Endothelial cell (in vitro differentiated cells): ENCODE measurements at places on chromosomes 4 and X.

DNA sequence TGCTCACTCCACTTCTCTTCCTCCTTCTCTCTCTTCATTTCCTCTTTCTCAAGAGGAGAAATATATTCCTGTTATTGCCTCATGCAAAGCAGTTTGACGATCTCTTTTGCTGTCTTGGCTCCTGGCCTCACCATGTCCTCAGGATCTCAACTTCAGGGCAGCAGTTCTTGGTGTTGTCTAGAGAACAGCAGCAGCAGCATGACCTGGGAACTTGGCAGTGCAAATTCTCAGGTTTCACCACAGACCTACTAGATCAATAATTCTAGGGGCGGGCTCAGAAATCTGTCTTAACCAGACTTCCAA lies 193.4 kb upstream of the EDNRA start:
- no peak for DNase-seq

GRCh38 chr4:44446801-44447562 lies 1.6 kb downstream of the KCTD8 start:
- DNase-seq, result peak; percentile 11

- no peak for DNase-seq
These were observed 52.1 kb downstream of the KLF8 start for GRCh38 chrX:56284269-56284668.

DNA sequence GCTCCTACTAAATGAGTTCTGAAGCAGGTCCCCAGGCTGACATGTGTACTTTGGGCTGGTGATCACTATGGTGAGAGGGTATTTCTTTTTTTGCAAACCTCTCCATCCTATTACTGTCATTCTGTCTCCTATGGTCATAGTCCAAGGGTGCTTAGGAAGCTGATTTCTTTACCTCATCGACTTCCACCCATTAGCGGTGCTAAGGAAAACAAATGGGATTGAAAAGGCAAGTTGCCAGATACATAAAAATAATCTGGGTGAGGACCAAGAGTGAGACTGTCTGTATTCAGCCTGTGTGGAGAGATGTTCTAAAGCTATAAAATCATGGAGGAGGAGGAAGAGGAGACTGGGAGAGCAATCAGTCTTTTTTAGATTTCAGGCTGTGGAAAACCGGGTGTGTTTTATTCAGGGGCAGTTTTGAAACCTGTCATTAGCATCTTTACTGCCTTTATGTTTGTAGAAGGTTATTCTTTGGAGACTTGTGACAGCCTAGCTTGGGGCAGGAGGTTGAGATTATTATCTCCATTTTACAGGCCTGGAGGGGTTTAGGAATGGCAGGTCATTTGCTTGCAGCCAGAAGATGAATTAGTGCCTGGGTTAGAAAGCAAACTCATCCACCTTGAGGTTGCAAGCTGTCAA lies 1.9 kb downstream of the TMEM164 start:
- no peak for DNase-seq

GRCh38 chrX:138349351-138349750 lies 362.2 kb downstream of the FGF13 start:
- DNase-seq, result no peak

DNA sequence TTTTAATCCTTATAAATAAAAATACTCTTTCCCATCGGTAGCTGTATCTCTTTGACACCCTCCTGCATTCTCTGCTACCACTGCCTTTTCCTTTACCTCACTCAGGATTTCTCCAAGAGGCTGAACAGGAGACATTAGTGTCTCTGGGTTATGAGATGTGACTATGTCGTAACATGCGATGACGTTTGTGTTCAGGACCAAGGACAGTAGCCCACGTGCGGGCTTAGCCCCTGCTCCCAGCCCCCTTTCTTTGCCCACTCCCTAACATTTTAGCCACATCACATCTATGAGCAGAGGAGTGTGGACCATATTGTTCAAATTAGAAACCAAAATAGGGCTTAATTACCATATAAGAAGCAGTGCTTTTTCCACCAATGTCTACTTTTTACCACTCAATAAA lies 369.3 kb downstream of the FBXW7 start:
- DNase-seq, result peak; percentile 47

DNA sequence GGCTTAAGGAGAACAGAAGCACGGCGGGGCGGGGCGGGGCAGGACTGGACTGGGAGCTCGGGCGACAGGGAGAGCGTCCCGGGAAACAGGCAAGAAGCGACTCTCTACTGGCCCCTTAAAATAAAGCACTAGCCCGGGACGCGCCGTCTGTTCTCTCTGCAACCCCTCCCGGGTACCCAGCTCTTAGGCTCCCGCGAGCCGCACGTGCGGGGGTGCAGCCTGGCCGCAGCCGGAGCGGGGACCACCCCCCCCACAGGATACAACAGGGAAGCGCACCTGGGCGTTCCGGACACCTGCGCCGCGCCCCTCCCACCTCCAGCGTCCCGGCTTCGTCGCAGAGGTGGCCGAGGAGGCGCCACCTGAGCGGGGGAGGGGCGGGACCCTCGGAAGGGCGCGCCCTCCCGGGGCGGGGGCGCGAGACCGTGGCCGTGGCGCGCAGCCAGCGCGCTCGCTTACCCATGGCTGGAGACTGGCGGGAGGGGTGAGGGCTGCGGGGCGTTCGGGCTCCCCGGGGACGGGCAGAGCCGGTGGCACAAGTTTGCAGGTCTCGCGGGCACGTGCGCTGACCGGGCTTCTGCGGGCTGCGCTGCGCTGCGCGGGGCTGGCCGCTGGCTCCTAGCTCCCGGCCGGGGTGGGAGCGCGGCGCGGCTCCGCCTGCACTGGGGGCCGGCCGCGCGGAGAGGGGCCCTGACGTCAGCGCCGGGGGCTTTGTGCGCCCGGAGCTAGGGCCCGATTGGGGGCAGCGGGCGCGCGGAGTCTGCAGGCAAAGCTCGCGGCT lies 91.5 kb downstream of the GEMIN8 start:
- peak; percentile 45 for DNase-seq

- no peak for DNase-seq
These were observed 58.5 kb upstream of the PRDM8 start for GRCh38 chr4:80138551-80139538.

GRCh38 chrX:3577551-3577950 lies 135.9 kb downstream of the PRKX start:
- DNase-seq, result no peak

DNA sequence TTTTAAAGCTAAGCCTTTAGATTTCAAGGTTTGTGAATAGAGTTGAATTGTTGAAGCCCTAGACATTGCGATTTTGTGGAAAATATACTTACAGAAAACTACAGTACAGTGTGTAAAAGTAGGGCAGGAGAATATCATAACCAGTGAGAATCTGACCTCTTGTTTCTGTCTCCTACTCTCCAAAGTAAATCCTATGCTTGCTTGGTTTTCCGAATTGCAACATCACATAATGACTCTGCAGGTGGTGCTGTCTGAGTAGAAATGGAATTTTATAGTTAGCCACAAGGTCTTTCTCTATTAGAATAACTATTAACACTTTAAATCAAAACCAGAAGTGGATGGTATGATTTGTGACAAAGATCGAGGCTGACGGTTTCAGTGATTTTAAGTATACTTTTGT lies 505.6 kb downstream of the RAPGEF2 start:
- DNase-seq, result no peak

GRCh38 chrX:72105436-72105835 lies 26.3 kb downstream of the RTL5 start:
- no peak for DNase-seq

- DNase-seq, result no peak
These were observed 60.2 kb downstream of the MID1IP1 start for GRCh38 chrX:38861489-38861888.

DNA sequence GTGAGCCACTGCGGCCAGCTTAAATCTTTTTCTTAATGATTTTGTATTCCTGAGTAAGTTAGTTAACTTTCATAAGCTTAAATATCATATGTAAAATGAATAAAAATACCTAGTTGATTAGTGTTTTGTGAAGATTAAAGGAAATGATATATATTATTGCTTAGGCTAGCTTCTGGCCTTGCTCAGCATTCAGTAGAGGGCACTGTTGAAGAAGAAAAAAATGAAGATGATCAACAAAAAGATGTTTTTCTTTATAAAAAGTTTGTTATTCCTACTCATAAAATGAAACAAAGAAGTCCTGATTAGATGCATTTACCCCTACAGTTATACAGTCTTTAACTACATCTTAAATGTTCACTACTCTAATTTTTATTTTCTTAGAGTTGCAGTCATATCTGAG lies 797.7 kb downstream of the RAPGEF2 start:
- no peak for DNase-seq

DNA sequence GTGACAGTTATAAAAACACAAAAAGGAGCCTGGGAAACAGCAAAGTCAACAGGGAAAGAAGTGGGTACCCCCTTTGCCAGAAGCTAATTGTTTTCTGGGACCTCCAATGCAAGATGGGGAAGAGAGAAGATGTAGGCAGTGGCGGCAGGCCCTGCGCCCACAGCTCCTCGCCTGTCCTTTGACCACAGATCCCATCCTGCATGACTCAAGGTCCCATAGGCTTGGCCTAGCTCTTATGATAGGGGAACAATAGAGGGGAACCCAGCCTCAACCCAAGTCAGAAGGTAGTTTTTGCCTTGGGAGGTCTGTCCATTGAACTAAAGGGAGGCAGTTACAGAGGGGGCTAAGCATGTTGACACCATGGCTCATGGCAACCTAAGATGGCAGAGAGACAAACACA lies 14.2 kb downstream of the ZMYM3 start:
- no peak for DNase-seq

DNA sequence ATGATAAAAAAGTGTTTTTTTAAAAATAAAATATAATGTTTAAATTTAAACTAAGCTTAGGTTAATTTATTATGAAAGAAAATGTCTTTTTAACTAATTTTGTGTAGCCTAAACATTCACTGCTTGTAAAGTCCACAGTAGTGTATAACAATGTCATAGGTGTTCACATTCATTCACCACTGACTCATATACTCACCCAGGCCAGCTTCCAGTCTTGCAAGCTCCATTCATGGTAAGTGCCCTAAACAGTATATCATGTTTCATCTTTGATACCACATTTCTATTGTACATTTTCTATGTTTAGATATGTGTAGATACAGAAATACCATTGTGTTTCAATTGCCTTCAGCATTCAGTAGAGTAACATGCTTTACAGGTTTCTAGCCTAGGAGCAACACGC lies 530.3 kb downstream of the EPHA5 start:
- DNase-seq, result no peak
